ENCODE measurements at places on chromosomes 6 and 20. TPM values are rescaled to one million over a fixed set of nuclear protein-coding genes. Genes with fewer than 3 reads are reported as not detected.

DNA sequence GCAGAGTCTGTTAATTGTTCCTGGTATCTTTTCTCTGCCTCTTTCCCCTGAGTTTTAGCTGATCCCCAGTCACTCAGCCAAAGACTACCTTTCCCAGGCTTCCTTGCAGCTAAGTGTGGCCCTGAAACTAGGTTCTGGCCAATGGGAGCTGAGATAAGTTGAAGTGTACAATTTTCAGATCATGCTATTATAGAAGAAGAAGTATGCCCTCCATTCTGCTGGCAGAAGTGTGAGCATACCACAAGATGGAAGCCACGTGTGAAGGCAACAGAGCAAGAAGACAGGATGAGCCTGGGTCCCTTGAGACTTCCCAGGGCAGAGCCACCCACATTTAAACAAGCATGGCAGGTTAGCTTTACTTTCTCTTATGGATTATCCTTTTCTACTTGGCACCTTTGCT is 273.2 kb downstream of the HIVEP2 start:
- DNase-seq, result no peak

DNA sequence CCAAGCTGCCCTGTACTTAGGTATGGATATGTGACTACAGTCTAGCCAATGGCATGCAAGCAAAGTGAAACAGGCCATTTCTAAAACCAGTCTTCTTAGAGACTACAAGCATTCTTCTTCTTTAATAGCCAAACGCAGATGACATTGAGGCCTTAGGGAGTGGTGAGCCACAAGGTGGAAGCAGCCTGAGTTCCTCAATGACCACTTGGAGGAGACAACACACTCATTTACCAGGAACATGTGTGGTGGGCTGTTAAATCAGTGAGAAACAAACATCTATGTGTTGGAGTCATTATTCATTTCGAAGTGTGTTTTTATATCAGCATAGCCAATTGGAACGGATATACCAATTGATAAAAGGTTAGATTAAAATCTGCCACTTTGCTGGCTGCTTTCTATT is 122.0 kb downstream of the GFRAL start:
- no peak for DNase-seq

GRCh38 chr6:38909015-38909730 is 139.4 kb upstream of the GLP1R start:
- peak; percentile 79 for DNase-seq

The HLA-DPA1 gene
- total RNA-seq, result 185 TPM

DNA sequence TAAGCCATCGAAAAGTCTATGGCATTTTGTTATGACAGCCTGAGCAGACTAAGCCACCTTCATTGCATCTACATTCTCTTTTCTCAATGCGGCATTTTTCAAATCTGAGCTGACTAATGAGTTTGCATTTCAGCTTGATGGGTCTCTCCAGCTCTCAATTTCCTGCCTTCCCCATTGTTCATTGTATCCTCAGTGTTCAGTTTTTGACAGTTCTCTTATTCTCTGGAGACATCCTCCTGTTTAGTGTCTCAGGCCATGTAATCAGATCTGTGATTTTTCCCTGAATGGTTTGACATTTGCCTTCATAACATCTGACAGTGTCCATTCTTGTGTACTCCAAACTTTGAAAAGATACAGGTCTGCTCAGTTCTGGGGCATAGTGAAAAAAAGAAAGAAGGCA is 27.9 kb upstream of the MCM3 start:
- no peak for DNase-seq

The LINC00237 gene
- not detected for total RNA-seq

The GNRH2 gene
- total RNA-seq, result 0.75 TPM

DNA sequence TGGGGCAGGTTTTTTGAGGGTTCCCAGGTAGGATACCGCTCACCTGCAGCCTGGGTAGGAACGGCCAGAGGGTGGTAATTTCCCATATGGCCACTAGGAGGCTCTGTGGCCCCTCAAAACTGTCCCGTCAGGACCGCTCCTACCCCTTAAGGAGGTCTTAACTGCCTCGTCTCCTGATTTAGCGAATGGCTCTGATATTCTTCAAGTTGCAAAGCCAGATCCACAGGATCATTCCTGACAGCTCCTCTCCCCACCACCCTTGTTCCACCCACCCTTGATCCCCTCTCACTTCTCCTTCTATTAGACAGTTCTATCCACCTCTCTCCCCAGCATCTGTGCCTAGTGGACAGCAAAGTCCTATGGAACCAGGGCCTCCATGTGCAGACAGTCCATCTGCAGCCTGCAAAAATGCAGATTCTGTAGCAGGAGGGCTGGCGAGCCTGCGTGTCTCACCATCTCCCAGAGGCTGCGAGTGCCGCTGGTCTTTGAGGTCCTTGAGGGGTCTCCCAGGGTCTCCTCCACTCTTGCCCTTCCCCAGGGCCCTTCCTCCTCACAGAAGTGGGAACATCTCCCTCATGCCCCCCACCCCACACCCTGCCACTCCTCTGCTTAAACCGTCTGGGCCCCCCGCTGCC is 34.3 kb upstream of the ZBP1 start:
- DNase-seq, result peak; percentile 54

The KCNG1 gene
- 9.9 TPM for total RNA-seq

- DNase-seq, result no peak
Measured at GRCh38 chr6:14751645-14752175, 494.2 kb upstream of the JARID2 start.

DNA sequence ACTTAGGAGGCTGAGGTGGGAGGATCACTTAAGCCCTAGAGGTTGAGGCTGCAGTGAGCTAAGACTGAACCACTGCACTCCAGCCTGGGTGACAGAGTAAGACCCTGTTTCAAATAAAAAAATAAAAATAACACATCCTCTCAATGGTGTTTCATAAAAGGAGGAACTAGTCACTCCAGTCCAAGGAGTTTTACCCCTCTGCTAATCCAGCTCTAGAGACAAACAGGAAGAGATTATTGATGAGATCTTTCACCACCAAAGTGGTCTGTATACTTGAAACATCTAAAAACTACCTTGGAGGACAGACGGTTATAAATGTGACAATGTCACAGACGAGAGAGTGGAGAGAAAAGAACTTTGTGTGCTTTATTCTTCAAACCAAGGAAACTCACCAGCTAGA is 58.2 kb downstream of the PIGU start:
- no peak for DNase-seq

DNA sequence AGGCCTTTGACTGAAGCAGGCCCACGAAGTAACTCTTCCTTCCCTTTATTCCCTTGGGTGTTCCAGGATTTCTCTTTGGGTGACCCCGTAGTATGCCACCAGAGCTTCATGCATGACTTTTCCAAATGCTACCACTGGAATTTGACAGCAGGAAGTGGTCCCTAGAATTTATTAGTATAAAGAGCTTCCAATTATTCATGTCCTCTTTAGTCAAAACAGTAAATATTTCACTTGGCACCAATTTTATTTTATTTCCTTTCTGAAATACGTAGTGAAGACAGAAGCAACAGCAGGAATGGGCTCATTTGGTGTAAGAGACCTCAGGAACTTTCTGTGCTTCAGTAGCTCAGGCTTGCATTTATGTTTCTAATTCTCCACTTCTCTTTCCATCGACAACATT is 151.3 kb downstream of the LCA5 start:
- no peak for DNase-seq

The TBX18 gene
- 1.4 TPM for total RNA-seq

The CLPSL2 gene
- total RNA-seq, result not detected

The CLPSL1 gene
- total RNA-seq, result 0.49 TPM

GRCh38 chr6:51141080-51141479 is 322.4 kb downstream of the TFAP2B start:
- DNase-seq, result no peak

- DNase-seq, result no peak
Measured at GRCh38 chr6:121549736-121550135, 114.3 kb downstream of the GJA1 start.

DNA sequence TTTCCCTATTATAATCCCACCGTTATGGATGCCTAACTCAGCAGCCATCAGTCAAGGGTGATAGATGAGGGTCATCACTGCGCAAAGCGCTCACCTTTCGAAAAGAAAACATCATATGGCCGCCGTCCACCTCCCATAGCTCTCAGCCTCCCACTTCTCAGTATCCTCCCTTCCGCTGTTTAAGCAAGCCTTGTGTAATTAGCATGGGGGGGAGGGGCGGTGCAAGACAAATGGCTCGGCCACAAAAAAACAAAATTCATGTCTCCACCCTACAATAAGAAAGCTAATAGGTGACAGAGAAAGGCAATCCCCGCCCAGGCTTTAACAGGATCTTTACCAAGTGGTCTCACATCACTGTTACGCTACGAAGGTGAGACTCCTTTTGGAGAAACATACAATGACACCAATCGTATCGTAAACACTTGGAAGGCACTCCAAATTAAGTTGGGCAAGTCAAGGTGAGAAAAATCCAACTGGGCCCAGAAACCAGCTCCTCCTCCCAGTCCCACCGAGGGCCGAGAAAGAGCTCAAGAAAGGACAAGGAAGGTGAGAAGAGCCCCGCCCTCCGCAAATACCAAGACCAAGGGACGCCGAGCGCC is 645 bp downstream of the DDX39B start:
- DNase-seq, result no peak

Measured in mucosa of gallbladder (tissue), 1 donor.